Stomach (tissue), 19 donors: ENCODE measurements at places on chromosomes 4 and X. TPM values are rescaled to one million over a fixed set of nuclear protein-coding genes. Genes with fewer than 3 reads are reported as not detected.

- peaks cover 19% of the 10 kb centered on the region for H3K4me1 ChIP-seq
- H3K4me3 ChIP-seq, result no peak overlapping the region
- no peak for DNase-seq
- no peaks in the 10 kb centered on the region for H3K36me3 ChIP-seq
- no peaks in the 10 kb centered on the region for H3K27me3 ChIP-seq
Measured at GRCh38 chr4:151658959-151659600, 101.7 kb downstream of the GATB start.

GRCh38 chrX:46707274-46707965 is 51.5 kb downstream of the SLC9A7 start:
- H3K27me3 ChIP-seq, result no peaks in the 10 kb centered on the region
- H3K4me3 ChIP-seq, result no peak overlapping the region
- H3K4me1 ChIP-seq, result no peaks in the 10 kb centered on the region
- DNase-seq, result no peak
- H3K36me3 ChIP-seq, result no peaks in the 10 kb centered on the region
- H3K27ac ChIP-seq, result no peak overlapping the region

PPEF2 gene
- total RNA-seq, result not detected

DNA sequence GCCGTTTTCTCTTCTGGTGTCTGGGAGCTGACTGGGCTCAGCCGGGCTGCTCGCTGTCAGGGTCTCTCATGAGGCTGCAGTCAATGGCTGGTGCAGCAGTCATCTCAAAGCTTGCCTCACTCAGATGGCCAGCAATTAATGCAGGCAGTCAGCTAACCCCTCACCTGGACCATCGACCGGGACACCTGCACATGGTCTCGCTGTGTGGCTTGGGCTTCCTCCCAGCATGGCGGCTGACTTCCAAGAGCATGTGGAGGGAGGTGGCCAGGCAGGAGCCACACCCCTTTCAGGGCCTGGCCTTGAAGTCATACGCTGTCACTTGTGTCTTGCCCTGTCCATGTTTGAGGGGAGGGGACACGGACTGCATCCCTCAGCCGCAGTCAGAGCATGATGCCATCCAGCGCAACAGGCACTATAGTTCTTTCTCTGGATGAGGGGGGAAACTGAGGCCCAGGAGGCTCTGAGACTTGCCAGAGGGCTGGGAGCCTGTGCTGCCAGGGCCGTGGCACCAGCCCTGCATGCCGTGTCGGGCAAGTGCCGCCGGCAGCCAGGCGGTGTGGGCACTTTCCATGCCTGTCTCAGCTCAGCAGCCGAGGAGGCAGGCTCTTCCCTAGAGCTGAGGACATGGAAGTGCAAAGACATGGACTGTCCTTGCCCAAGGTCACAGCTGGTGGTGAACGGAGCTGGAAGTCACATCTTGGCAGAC is 201.8 kb downstream of the AFAP1 start:
- H3K27ac ChIP-seq, result no peak overlapping the region
- peaks cover 4% of the 10 kb centered on the region for H3K27me3 ChIP-seq
- DNase-seq, result no peak
- no peaks in the 10 kb centered on the region for H3K36me3 ChIP-seq

MUC7 gene
- not detected for total RNA-seq

SPATA18 gene
- total RNA-seq, result 1.8 TPM

DNA sequence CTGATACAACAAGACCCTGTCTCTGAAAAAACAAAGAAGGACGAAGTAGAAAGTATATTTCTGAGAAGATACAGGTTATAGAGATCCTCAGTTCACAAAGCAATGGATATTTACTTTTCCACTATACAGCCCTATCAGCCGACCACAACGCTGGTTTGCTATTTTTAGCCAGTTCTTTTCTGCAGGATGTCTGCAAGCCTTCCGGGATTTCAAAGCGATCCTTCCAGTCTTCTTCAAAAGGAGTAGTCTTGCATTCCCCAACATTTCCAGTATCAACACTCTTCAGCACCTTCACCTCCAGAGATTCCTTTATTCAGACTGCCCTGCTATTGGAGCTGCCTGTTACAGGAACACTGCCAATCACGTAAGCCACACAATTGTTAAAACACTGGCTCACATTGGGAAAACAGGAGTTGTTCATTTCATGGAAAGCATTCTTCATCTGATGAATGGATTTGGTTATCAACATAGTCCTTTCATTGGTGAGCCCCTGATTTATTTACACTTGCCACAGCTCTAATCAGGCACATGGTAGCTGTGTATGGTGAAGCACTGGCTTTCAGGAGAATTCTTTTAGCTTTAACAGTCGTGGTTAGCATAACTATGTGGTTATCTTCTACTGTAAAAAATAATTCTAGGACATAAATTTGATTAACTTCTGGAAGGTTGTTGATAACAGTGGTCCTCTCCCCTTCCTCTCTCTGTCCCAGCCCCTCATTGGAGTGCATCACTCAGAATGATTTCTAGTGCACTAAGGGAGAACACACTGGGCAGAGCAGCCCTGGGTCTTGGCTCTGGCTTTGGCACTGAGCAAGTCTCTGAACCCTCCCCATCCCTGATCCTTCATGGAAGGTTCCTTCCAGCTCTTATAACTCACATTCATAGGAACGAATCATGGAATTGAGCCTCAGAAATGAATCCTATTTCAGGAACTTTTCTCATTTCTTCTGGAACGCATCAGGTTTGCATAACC is 109.9 kb upstream of the SORBS2 start:
- H3K4me3 ChIP-seq, result no peak overlapping the region
- no peak for DNase-seq
- H3K27me3 ChIP-seq, result no peaks in the 10 kb centered on the region
- H3K36me3 ChIP-seq, result no peaks in the 10 kb centered on the region

GRCh38 chr4:172125443-172125842 is 312.2 kb downstream of the GALNTL6 start:
- no peaks in the 10 kb centered on the region for H3K27me3 ChIP-seq
- no peaks in the 10 kb centered on the region for H3K36me3 ChIP-seq
- H3K27ac ChIP-seq, result no peak overlapping the region
- no peak overlapping the region for H3K4me3 ChIP-seq
- no peak for DNase-seq

ADAM29 gene
- total RNA-seq, result not detected

GRCh38 chr4:88737307-88737941 is 39.8 kb upstream of the NAP1L5 start:
- peak overlapping the region; percentile 73 for H3K27ac ChIP-seq
- H3K4me3 ChIP-seq, result no peak overlapping the region
- peaks cover 68% of the 10 kb centered on the region for H3K4me1 ChIP-seq
- peaks cover 30% of the 10 kb centered on the region for H3K36me3 ChIP-seq
- H3K27me3 ChIP-seq, result no peaks in the 10 kb centered on the region

- peaks cover 55% of the 10 kb centered on the region for H3K27me3 ChIP-seq
- peak; percentile 72 for DNase-seq
- peak within 1 kb of the TSS; percentile 38 for H3K4me3 ChIP-seq
- peaks cover 12% of the 10 kb centered on the region for H3K4me1 ChIP-seq
Measured at GRCh38 chrX:108736509-108737479, at the start of gene IRS4. IRS4 (minus strand) TSS chrX:108736563.

CACNA1F gene
- total RNA-seq, result 6.1 TPM

- no peak for DNase-seq
- H3K27me3 ChIP-seq, result no peaks in the 10 kb centered on the region
- no peak overlapping the region for H3K4me3 ChIP-seq
- H3K4me1 ChIP-seq, result no peaks in the 10 kb centered on the region
- no peaks in the 10 kb centered on the region for H3K36me3 ChIP-seq
Measured at GRCh38 chr4:183011213-183011907, 87.7 kb upstream of the WWC2 start.

DNA sequence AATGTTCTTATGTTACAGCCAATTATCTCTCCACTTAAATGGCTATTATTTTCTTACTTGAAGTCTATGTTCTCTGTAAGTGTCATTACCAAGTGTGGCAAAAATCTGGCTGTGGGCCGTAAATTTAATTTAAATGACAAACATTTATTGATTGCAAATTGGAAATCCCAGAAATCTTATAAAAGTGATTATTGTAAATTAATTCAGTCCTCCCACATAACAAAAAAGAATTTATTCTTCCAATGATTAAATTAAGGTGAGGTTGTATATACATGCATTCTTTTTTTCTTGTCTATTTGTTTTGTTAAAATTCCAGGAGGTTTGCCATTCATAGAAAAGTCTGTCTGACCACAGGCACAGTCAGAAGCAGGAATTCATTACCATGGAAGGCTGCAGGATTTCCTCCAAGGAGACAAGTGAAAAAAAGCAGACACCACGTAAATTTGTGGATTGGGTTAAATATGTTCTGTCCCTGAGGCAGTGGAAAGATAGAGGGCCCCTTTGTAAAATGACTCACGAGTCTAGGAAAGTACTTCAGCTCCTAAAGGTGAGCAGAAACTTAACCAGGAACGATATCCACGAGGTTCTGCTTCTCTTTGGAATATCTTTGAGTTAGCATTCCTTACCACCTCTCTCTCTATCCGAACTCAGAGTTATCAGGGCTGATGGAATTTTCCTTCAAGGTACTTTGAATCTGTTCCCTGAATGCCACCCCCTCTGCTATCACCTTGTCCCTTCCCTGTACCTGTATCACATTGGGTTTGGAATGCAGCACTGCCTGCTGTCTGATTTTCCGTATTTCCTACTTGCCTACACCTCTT is 10.7 kb downstream of the PPARGC1A start:
- no peak overlapping the region for H3K27ac ChIP-seq
- no peaks in the 10 kb centered on the region for H3K27me3 ChIP-seq
- DNase-seq, result peak; percentile 20
- H3K4me3 ChIP-seq, result no peak overlapping the region
- no peaks in the 10 kb centered on the region for H3K36me3 ChIP-seq
- H3K4me1 ChIP-seq, result no peaks in the 10 kb centered on the region

GRCh38 chrX:63428348-63428747 is 77.2 kb upstream of the SPIN4 start:
- no peaks in the 10 kb centered on the region for H3K36me3 ChIP-seq
- no peak overlapping the region for H3K27ac ChIP-seq
- no peak for DNase-seq
- no peaks in the 10 kb centered on the region for H3K27me3 ChIP-seq
- H3K4me1 ChIP-seq, result no peaks in the 10 kb centered on the region

TET2 gene
- total RNA-seq, result 27.8 TPM

DNA sequence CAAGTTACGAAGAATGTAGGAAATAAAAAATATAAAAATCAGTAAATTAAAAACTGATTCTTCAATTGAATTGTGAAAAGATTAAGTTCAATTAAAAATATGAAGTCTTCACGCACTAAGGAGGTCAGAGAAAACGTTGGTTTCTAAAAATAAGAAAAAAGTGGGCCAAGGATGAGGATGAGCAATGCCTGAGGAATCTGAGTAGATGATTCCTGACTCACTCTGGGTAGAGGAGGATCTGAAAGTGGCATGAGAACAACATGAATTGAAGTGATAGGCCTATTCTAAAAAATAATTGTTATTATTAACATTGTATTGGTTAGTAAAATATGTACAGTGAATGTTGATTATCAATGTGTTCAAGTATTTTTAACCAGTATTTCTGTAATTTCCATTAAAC is 444.2 kb downstream of the GRIA2 start:
- DNase-seq, result no peak
- H3K4me1 ChIP-seq, result no peaks in the 10 kb centered on the region

DNA sequence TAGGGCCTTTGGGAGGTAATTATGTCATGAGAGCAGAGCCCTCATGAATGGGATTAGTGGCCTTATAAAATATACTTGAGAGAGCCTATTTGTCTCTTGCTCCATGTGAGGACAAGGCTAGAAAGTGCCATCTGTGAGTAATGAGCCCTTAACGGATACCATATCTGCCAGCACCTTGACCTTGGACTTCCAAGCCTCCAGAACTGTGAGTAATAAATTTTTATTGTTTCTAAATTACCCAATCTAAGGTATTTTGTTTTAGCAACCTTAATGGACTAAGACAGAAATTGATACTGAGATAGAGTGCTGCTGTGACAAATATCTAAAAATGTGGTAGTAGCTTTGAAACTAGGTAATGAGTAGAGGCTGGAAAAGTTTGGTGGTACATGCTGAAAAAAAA is 285.0 kb upstream of the DIPK2B start:
- H3K36me3 ChIP-seq, result no peaks in the 10 kb centered on the region
- H3K4me3 ChIP-seq, result no peak overlapping the region
- H3K4me1 ChIP-seq, result no peaks in the 10 kb centered on the region
- H3K27ac ChIP-seq, result no peak overlapping the region
- no peaks in the 10 kb centered on the region for H3K27me3 ChIP-seq

H2BW2 gene
- total RNA-seq, result not detected

GLUD2 gene
- total RNA-seq, result 1.7 TPM

FOXR2 gene
- total RNA-seq, result not detected

DNA sequence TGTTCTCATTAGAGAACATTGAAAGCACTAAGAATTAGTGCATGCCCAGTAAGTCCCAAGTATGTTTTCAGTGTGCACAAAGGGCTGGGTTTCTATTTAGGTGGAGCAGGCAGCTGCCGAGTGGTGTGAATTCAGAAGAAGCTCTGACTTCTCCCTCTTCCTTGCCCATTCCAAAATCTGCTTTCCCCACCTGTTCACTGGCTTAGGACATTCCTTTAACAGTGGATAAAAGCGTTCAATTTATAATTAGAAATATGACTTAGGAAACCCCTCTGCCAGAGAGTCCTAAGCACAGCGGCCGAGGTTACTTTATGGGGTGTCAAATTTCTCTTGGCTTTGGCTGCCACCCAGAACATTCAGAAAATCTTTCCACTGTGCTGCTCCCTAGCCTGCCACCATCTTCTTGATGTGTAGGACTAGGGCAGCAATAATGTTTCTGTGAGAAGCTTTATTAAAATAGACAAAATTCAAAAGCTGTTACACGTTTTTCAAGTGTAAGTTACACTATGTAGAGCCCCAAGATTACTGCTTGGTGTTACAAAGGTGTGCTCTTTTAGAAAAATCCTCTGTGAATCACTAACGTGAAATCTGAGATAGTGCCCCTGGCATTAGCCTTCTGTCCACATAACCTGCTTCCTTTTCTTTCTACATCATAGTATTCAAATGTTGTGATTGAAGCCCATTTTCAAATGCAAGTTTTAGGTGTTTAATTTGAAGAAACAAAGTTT is 191.6 kb upstream of the ANKRD50 start:
- no peaks in the 10 kb centered on the region for H3K36me3 ChIP-seq
- H3K27ac ChIP-seq, result peak overlapping the region; percentile 50
- peaks cover 10% of the 10 kb centered on the region for H3K4me1 ChIP-seq
- DNase-seq, result peak; percentile 80
- peak overlapping the region; percentile 25 for H3K4me3 ChIP-seq

- H3K4me3 ChIP-seq, result no peak overlapping the region
- H3K4me1 ChIP-seq, result no peaks in the 10 kb centered on the region
Measured at GRCh38 chr4:37549041-37549440, 137.1 kb downstream of the RELL1 start.

DNA sequence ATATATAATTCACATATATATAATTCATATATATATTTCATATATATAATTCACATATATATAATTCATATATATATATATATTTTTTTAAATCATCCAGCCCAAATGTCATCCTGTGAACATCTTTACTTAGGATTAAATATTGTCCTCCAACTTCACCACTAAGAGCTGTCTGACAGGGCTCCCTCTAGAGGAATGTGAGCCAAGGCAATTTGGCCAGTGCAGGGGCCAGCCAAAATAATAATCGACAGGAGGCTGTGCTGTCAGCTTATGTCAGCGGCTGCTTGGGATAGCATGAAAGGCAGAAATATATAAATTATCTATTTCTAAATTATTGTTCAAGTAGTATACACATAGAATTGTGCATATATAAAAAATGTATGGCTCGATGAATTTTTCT is 29.5 kb downstream of the EGFL6 start:
- H3K27ac ChIP-seq, result no peak overlapping the region
- peaks cover 11% of the 10 kb centered on the region for H3K27me3 ChIP-seq
- no peak for DNase-seq
- H3K36me3 ChIP-seq, result no peaks in the 10 kb centered on the region
- no peaks in the 10 kb centered on the region for H3K4me1 ChIP-seq
- H3K4me3 ChIP-seq, result no peak overlapping the region

GRCh38 chrX:155061760-155062159 is 9.2 kb downstream of the CMC4 start:
- peak; percentile 20 for DNase-seq
- no peaks in the 10 kb centered on the region for H3K27me3 ChIP-seq
- H3K4me3 ChIP-seq, result no peak overlapping the region

GRCh38 chr4:9735515-9735914 is 45.9 kb upstream of the DRD5 start:
- H3K27ac ChIP-seq, result no peak overlapping the region
- DNase-seq, result no peak
